D721Med (cell line): ENCODE measurements at places on chromosomes 2 and 18.

- no peak for DNase-seq
Measured at GRCh38 chr2:156322686-156323231, 9.8 kb downstream of the NR4A2 start.

DNA sequence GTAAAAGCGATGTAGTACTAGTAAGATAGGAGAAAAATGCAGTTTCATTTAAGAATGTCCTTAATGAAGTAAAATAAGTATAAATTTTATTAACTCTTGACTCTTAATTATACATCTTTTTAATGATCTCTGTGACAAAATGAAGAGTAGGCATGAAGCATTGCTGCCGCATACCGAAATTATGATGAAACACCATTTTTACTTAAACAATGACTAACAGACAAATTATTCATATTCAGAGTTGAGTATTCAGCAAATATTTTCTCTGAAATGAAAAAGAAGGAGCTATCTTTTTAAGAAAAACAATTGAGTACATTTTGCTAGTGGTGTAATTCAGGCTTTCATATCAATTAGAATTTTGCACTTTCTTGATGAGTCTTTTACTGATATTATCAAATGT is 150.6 kb upstream of the DOCK10 start:
- DNase-seq, result no peak

DNA sequence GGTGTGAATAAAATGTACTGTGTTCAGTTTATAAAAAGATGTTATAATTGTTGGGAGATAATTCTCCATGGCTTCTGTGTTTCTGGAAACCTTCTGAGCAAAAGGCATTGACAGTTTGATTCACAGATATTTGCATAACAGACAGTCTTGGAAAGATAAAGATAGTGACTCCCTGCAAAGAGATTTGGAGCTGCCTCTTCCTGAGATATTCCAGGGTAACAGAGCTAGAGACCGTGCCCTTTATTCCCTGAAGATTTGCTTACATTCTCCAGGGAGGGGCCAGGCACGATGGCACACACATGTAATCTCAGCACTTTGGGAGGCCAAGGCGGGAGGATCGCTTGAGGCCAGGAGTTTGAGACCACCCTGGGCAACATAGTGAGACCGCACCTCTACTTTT is 12.2 kb upstream of the ANXA4 start:
- no peak for DNase-seq

DNA sequence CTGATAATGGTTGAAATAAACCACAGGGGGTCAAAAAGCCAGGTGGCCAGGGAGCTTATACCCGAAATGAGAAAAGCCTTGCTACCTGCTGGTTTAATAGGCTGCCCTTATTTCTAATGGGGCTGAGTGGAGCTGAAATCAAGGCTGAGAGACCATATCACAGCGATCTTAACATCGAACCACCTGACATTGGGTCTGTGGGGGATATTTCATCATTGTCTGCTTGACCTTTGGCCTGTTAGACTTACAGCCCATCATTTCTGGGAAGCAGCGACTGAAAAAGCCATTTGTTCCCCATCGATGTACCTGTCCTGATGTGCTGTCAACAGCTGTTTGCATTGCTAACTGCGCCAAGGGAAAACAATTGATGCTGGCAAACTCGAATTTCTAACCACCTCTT is 199.7 kb upstream of the SLC14A2 start:
- DNase-seq, result no peak

- no peak for DNase-seq
Measured at GRCh38 chr2:5539282-5540165, 152.7 kb upstream of the SOX11 start.

- DNase-seq, result no peak
Measured at GRCh38 chr2:102358496-102358895, 2.9 kb downstream of the IL18R1 start.

- DNase-seq, result no peak
Measured at GRCh38 chr18:25518716-25519053, 166.7 kb upstream of the ZNF521 start.

DNA sequence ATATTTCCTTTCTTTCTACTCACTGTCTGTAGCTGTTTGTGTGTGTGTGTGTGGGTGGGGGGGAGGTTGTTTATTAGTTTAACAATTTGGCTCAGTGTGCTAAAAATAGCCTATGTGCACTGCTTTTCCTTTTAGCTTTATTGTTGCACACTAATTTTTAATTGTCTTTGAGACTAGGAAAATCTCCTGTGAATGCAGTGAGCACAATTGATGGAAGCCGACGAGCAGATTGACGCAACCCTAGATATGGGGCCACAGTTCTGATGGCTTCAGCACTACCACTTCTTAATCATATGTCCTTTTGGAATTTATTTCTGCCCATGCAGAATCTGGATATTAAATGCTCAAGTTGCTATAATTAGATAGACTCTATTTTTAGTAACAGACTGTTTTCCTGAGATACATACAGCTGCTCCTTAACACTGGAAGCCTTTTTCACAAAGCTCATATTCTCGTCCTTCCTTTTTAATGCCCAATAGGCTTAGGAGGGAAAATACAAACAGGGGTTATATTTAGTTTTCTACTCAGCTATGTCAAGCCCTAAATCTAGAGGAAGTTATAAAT is 109.1 kb downstream of the IRS1 start:
- DNase-seq, result no peak

DNA sequence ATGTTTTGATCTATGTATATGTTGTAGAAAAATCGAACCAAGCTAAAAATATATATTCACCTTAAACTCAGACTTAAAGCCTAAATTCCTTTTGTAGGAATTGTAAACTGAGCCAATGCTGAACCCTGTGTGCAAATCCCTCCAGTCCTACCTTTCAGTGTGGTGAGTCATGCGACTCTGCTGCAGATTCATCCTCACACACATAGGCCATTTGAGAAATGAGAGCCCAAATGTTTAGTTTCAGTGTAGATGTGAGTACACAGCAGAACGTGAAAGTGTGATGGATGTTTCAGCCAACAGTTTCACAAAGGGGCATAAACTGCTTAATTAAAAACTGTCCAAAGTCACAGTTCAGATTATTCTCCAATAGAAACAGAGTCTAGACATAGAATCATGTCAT is 193.2 kb downstream of the CDH19 start:
- no peak for DNase-seq

- no peak for DNase-seq
Measured at GRCh38 chr2:190981733-190982132, 32.2 kb downstream of the STAT1 start.

- DNase-seq, result no peak
Measured at GRCh38 chr2:63553049-63553448, 35.2 kb downstream of the WDPCP start.

GRCh38 chr2:20433249-20433648 is 13.6 kb upstream of the RHOB start:
- DNase-seq, result no peak

- DNase-seq, result no peak
Measured at GRCh38 chr2:16138811-16139662, 198.7 kb downstream of the MYCN start.

- DNase-seq, result no peak
Measured at GRCh38 chr2:96320728-96321622, 4.1 kb upstream of the ITPRIPL1 start.

DNA sequence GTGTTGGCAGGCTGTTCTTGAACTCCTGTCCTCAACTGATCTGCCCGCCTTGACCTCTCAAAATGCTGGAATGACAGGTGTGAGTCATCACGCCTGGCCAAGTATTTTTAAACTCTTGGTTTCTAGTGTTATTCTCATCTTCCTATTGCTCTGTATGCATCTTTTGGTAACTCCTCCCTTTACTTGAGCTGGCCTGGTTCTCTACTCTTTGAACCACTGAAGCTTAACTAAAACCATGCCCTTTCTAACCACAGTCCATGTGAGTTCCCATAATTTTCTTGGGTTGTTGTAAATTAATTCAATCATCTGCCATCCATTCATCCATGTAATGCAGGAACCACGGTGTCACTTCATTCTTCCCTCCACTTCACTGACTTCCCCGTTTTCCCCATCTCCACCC is 1131.3 kb downstream of the DPP10 start:
- DNase-seq, result no peak

- DNase-seq, result no peak
Measured at GRCh38 chr2:96656540-96656939, 14.0 kb downstream of the FER1L5 start.

- no peak for DNase-seq
Measured at GRCh38 chr2:97967216-97967592, 28.5 kb downstream of the TMEM131 start.

DNA sequence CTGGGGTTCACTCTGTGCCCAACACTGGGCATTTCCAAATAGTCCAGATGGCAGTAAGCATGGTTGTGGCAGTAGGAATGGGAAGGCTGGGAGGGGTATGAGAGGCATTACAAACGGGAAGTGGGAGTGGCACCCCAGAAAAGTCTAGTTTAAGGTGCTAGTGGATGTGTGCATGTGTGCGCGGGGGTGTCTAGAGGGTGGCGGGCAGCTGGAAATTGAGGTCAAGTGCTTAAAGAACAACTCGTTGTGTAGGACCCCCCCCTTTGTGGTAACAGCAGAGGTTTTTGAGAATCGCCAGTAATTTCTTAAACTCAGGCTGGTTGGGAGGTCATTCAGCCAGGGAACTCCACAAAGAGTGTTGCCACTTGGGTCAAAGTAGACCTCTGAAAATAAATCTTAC is 69.9 kb downstream of the RHBDD1 start:
- DNase-seq, result no peak

- DNase-seq, result no peak
Measured at GRCh38 chr2:68739595-68740399, 5.2 kb downstream of the ARHGAP25 start.

- no peak for DNase-seq
Measured at GRCh38 chr18:8443505-8443904, 165.7 kb upstream of the RAB12 start.

- no peak for DNase-seq
Measured at GRCh38 chr2:148660999-148661398, 16.4 kb downstream of the EPC2 start.

GRCh38 chr18:32318581-32318980 is 128.7 kb downstream of the MEP1B start:
- no peak for DNase-seq

GRCh38 chr2:2114707-2115245 is 216.3 kb downstream of the MYT1L start:
- no peak for DNase-seq

DNA sequence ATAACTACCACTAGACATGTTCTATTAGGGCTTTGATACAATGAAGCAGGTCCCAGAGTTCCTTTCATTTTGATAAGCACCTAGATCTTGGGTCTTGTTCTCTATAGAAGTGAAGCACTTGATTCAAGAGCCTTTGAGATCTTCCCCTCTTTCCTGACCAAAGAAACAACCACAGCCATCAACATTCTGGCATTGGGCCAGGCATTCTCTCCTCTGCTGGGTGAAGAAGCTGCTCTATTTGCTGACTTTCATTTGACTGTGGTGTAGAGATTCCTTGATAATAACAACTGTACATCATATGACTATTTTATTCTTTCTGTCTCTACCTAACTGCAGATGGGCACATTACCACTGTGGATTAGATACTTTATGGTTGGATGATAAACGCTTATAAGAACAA is 96.6 kb upstream of the LYPD1 start:
- DNase-seq, result no peak

- no peak for DNase-seq
Measured at GRCh38 chr2:45700407-45701013, 49.0 kb downstream of the PRKCE start.

DNA sequence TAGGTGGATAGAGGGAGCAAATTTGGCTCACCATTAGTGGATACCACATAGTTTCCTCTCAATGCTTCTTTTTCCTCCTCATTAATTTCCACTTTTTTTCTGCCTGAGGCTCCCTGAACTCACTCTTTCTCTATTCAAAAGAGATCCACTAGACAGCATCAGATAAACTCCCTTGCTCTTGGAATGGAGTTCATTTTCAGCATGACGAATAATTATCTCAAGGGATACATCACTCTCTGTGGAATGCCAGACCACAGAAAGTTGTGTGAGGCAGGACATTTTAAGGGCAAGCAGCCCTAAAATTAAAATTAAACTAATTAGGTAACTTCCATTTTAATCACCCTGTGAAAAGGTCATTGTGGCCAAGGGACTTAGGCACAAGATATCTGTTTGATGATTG is 1920.1 kb upstream of the CELF4 start:
- no peak for DNase-seq

GRCh38 chr2:9166579-9167377 is 39.8 kb upstream of the ASAP2 start:
- no peak for DNase-seq

- DNase-seq, result peak; percentile 17
Measured at GRCh38 chr2:219629976-219630695, 2.7 kb downstream of the SLC4A3 start.

DNA sequence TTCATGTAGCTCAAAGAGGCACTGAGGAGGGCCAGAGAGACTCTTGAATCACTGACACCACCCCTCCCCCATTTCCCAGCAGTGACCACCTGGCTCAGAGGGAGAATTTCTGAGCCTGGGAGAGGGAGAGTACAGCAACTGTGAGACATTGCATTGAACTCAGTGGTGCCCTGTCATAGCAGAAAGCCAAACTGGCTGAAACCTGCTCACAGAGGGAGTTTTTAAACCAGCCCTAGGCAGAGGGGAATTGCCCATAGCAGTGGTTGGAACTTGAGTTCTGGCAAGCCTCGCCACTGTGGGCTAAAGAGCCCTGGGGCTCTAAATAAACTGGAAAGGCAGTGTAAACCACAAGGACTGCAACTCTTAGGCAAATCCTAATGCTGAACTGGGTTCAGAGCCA is 243.1 kb downstream of the ADCYAP1 start:
- no peak for DNase-seq

- no peak for DNase-seq
Measured at GRCh38 chr2:101241158-101241557, 11.5 kb upstream of the CNOT11 start.

DNA sequence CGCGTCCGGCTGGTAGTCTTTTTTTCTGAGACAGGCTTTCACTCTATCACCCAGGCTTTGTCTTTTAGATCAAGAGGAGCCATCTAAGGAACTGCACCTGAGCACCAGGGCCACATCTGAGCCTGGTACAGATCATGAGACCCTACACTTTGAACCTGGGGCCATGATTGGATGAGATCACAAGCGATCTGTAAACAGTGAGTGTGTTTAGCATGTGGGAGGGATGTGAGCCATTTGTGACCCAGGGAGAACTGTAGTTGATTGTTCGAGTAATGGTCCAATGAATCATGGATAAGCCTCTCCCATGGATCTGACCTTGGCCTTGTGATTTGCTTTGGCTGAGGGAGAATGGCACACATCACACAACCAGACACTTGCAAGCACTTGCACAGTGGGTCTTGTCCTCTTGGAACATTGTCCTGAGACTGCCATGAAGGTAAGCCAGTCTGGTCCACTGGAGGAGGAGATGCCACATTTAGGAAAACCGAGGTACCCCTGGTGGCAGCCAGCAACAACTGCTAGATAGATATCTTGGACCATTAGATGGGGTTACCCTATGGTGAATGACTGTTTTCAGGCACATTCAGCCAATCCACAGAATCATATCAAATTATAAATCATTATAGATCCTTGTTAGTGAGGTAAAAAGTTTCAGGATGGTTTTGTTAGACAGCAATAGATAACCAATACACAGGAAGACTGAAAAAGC is 19.5 kb upstream of the DTNB start:
- DNase-seq, result no peak

- no peak for DNase-seq
Measured at GRCh38 chr2:202149155-202149762, 76.2 kb downstream of the KIAA2012 start.

- DNase-seq, result no peak
Measured at GRCh38 chr2:240245706-240246105, 105.2 kb upstream of the OTOS start.

GRCh38 chr2:158043181-158043948 is 58.3 kb upstream of the UPP2 start:
- DNase-seq, result no peak
